NCI-H1105 treated with DMSO at 0.1 percent for 48 hours (cell line): ENCODE measurements at places on chromosomes 13 and 19.

- no peak for DNase-seq
Observed at GRCh38 chr13:47038188-47038587, 141.3 kb upstream of the HTR2A start.

GRCh38 chr19:31096062-31096830, 253.0 kb downstream of the TSHZ3 start:
- no peak for DNase-seq

DNA sequence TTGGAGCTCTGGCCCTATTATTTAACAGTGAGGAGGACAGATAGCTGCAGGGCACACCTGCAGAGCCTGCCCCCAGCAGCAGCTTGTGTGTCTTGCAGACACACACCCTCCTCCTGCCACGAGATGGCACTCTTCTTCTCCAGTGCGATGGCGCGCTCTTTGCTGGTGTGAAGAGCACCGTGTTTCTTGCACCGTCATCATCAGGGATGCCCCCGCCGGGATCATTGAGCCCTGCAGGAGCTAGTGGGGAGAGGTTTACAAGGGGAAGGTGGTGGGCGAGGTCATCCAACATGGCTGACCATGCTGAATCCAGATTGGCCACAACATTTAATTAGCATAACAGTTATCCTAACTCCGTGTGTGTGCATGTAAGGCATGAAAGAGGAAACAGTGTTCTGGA, 105.6 kb downstream of the RAB20 start:
- peak; percentile 96 for DNase-seq

GRCh38 chr13:45879666-45880065, 28.1 kb upstream of the SIAH3 start:
- DNase-seq: no peak

GRCh38 chr19:13353625-13354024, 152.7 kb downstream of the CACNA1A start:
- no peak for DNase-seq

DNA sequence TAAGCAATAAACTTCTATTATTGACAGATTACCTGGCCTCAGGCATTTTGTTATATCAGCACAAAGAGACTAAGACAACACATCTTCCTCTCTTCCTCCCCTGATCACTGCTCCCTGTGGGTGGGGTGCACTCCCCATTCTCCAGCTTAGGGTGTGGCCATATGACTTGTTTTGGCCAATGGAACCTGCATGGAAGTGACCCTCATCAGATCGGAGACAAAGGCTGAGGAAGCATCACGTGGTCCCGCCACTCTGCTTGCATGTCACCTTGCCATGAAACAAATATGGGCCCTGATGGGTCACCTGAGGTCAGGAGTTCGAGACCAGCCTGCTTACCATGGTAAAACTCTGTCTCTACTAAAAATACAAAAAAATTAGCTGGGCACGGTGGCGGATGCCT, 13.7 kb upstream of the CCL25 start:
- DNase-seq: no peak
